HEK293T (cell line): ENCODE measurements at places on chromosomes 16 and 17.
A peak's percentile ranks its signal among the peaks of the same experiment; 100 is the strongest.

DNA sequence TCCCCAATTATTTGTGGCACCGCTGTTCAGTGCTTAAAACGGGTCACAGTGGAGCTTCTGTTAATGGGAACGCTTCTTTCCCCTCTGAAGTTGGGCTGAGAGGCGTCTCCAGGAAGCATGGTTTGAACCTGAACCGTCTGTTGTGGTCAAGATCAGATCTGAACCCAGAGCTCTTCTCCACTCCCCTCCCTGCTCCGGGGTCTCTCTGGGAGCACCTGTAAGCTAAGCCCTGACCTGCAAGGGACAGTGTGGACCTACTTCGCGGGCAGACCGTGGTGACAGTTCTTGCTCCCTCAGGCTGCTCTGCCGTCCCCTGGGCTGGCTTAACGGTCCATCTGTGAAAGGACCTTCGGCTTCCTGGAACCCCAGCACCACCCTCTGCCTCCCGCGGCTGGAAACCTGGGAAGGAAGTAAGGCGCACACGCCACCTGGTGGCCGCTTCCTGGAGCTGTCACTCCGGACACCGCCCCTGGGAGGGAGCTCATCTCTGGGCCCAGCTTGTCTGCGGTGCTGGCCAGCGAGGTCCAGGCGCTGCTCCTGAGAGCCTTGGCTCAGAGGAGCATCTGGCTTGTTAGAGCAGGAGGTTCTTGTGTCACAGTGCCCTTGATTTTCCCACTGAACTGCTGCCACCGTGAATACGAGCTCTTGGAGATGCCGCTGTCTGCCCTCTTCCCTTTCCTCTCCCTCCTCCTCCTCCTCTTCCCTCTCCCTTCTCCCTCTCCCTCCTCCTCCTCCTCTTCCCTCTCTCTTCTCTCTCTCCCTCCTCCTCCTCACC, 518.5 kb upstream of the EEF2KMT start:
- DNase-seq: peak; percentile 76

DNA sequence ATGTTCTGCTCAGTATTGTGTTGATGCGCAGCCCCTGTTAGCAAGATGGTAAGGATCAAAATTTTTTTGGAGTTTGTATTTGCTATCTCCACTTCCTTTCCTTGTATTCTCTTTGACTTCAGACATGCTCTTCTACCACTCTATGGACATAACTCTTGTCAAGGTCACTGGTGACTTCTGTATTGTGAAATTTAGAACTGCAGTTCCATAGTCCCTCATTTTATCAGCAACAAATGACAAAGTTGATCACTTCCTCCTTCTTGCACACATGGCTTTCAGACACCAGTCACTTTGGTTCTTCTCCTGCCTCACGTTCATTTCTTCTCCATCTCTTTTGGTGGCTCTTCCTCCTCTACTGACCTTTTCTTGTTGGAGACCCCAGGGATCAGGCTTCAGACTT, 21.1 kb downstream of the COX11 start:
- no peak for DNase-seq

GRCh38 chr16:65375651-65376050, 253.8 kb upstream of the CDH11 start:
- DNase-seq: no peak

- DNase-seq: no peak
Measured at GRCh38 chr17:47654991-47655390, 5.3 kb downstream of the KPNB1 start.

DNA sequence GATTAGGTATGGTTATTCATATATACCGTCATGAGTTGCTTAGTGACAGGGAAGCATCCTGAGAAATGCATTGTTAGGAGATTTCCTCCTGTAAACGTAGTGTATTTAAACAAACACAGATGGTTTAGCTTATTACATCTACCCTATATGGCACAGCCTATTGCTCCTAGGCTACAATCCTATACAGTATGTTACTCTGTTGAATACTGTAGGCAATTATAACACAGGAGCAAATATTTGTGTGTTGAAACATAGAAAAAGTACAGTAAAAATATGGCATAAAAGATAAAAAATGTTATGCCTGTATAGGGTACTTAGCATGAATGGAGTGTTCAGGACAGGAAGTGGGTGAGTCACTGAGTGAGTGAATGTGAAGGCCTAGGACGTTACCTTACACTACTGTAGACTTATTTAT, 157.7 kb downstream of the CDH11 start:
- DNase-seq: no peak

DNA sequence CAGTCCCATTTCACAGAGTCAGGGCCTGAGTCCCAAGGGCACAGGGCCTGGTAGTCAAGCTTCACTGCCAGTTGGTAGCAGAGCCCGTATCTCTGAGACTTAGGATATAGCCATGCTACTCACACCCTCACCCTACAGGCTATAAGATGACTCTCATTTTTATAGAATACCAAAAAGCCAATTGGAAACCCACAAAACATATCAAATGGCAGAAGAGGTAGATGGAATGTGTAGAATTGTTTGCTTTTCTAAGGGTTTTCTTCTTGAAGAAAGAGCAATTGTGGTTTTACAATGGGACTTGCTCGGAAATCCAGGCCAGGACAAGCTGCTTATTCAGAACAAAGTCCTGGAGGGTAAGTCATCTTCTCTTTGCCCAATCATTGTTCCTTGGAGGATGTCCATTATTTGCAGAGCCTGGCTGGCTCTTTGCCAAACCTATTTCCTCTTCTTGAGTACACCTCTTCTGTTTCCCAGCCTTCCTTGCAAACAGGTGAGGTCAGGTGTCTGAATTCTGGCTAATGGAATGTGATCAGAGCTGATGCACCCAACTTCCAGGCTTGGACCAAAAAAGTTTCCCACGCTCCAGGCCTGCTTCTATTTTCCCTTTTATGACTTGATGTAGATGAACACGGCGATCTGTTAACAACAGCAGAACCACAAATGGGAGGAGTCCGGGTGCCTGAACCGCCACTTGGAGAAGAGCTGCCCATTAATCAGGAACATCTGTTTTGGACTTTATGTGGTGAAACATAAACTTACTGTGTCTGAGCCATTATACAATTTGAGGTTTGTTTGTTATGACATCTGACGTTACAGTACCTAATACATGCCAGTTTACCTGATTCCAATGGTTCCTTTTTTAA, 16.9 kb upstream of the CCL22 start:
- DNase-seq: no peak

- DNase-seq: peak; percentile 38
Measured at GRCh38 chr17:37710344-37710886, 34.4 kb downstream of the HNF1B start.

GRCh38 chr17:51147650-51148049, 5.7 kb upstream of the NME1 start:
- DNase-seq: no peak

DNA sequence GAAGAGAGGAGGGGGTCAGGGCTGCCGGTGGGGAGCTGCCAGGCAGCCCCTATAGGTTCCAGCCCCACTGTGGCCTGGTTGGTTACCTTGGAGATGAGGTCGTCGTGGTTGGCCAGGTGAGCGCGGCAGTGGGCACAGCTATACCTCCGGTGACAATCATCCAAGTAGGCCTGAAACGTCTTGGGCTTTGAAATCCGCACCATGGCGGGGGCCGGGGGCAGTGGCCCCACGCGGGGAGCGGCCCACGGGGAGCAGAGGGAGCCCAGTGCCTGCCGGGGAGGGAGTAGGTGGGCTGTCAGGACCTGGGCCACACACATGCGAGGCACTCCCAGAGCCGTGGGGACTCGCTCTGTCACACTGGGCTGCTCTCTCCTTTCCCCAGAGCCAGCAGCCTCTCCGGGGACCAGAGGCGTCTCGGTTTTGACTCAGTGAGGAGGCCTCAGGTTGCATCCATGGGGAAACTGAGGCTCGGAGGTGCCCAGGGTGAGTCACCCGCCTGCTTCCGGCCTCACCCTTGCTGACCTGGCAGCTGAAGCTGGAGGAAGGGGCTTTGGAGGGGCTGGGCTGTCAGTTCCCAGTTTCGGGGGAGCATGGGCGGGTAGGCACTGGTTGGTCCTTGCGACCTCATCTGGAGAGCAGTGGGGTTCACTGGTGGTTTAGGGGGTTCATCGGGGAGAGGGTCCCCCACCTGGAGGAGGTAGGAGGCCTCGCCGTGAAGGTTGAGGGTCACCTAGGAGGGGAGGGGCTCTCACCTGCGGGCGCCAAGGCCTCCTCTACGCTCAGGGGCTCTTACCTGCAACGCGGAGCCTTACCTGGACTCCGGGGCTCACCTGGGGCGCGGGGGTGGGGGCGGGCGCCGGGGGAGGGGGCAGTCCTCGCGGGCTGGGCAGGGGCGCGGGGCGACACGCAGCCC, 591 bp downstream of the YPEL3 start:
- DNase-seq: no peak

- DNase-seq: no peak
Measured at GRCh38 chr16:50448522-50448921, 79.7 kb upstream of the BRD7 start.

DNA sequence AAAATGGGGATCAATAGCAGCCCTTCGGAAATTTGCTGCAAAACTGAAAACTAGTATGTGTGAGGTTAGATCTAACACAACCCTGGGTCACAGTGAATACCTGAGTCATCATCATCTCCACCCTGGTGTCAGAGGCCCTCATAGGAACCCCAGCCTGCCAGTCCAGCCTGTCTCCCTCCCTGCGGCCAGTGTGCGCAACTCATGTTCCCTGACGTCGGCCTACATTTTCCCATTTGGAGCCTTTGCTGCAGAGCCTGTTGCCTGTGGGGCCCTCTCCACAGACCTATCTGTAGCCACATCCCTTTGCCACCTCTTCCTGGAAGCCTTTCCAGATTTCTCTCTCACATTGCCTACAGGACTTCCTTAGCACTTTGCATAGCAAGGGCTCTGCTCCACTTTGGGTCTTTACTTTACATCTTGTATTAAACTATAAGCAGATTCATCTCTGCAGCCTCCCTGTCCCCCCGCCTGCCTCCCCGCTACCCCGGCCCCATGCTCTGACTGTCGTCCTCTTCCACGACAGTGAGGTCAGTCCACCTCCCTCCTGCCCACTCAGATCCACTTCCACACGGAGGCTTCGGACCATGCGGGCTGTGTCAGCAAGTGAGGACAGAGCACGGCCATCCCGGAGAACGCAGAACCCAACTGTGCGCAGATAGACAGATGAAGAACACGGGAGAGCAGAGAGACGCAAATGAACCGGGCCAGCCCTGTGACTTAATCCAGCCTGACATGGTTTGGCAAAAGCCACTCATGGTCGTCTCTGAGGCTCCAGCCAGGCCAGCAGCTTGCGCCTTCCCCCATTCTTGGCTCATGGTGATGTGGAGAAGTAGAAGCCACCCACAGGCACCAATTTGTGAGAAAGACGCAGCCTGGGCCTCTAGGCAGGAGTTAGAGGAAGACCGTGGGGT, 31.0 kb downstream of the NGFR start:
- DNase-seq: no peak

DNA sequence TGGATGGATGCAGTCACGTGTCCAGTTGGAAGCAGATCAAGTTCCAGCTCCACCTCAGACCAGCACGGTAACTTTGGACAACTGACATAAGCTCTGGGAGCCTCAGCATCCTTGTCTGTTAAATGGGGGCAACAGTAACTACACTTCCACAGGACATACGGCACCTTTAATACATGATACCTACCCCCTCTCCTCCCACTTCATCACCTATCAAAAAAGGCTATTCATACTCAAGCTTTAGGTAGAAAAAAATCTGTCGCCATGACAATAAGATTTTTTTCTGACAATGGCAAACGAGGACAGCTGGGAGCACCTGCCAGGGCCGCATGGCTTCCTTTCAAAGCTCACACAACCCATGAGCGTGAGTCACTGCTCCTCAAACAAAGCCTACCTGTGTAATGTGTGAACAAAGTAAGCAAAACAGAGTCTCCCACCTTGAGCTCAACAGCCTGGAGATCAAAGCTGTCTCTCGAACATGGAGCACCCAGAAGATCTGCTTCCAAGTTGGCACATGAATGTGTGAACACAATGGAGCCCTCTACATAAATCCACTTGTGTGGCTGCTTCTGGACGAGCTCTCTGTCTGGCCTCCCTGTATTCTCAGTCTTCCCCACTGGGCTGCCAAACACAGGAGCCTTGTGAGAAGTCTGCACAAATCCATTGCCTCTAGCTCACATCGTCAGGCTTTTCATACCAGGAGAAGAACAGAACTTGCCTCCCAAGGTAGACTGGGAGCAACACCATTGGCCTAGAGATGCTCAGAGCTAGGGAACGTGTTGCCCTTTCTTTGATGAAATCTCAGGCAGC, 459.7 kb downstream of the SOX9 start:
- DNase-seq: no peak

GRCh38 chr16:19994466-19995170, 79.1 kb downstream of the GPR139 start:
- DNase-seq: no peak

DNA sequence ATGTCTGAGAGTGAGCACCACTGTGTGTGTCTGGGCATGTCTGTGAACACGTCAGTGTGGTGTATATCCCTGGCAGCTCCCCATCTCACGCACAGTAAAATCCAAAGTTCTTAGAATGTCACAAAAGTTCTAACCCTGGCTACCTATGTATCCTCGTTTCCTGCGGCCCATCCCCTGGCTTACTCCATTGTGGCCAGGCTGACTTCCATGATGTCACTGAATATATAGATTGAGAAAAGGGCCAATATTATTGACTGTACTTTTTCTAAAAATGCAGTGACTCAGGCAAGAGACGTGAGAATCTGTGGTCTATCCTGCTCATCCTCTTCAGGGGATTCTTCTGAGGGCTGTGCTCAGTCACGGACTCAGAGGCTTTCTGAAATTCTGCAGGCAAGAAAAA, 963 bp upstream of the METTL22 start:
- DNase-seq: no peak

DNA sequence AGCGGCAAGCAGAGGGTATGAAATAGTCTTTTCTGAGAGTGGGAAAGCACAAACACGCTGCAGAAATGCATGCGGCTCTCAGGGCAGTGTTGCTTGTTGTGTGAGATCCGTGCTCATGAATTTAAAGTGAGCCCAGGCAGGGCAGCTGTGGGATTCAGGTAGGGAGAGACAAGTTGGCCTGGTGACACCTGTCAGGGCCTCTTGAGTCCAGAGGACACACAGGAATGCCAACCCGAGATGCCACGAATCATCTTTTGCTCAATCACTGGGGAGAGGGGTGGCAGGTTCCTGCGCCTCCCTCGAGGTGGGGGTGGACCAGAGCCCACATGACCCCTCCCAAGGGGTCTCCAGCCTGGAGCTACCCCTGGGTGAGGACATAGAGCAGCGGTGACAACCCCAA, 211.9 kb downstream of the GSG1L start:
- DNase-seq: no peak

DNA sequence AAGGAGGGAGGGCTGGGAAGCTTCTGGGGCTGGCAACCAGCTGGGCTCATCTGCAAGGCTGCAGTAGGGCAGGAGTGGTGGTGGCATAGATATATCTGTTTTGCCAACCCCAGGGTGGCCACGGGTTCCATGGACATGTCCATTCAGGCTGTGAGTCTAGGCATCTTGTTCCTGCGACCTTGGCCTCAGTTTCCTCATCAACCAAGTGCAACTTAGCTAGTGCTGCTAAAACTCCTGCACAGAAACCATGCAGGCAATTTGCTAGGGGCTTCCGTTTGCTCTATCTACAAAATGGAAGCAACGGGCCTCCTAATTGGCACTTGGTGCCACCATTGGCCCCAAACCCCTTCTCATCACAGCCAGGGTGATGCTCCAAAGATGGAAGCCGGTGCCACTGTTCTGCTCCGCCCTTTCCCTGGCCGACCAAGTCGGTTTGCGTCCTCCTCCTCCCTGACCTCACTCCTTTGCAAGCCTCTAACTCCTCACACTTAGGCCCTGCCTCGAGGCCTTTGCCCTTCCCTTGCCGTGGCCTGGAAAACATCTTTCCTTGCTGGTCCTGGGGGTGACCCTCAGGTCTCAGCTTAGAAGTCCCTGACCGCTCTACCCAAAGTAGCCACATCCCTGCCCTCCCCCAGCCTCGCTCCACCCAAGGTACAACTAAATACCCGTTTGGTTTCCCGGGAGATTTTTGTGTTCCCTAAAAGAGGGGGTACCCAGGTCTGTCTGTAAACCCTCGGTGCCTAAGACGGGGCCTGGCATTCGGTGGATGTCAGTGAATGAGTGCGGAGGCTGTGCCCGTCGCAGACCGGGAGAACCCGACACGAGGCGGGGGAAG, 1.2 kb downstream of the SREBF1 start:
- no peak for DNase-seq
